ENCODE measurements at places on chromosomes 6 and 20. TPM values are rescaled to one million over a fixed set of nuclear protein-coding genes. Genes with fewer than 3 reads are reported as not detected.

DNA sequence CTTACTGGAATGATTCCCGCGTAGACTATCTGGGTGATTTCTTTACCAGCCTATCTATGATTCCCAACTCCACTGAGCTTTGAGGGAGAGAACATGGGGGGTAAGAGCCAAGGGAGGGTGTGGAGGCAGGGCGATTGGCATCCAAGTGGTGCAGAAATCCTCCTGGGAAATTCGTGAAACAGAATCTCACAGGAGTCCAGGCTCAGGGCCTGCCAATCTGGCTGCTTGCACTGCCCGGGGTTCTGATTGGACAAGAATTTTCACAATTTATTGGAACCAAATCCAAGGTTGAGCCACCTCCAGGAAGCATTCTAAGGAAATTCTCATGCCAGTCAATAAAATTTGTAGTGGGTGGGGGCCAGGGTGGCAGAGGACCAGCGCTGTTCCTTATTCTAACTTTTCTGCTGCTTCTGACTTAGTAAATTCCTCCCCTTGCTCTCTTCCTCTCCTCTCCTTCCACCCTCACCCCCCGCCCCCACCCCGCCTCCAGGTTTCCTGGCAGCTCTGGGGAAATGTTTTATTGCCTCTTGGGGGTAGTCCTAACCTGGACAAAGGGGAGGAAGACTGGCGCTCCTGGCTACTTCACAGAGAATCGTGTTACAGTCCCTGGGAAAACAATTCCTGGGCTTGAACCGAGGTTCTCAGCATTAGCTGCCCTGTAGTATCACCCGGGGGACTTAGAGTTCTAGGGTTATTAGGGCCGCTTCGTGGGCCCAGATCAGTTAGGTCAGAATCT, 3.1 kb downstream of the BMP6 start:
- no peak for DNase-seq

DNA sequence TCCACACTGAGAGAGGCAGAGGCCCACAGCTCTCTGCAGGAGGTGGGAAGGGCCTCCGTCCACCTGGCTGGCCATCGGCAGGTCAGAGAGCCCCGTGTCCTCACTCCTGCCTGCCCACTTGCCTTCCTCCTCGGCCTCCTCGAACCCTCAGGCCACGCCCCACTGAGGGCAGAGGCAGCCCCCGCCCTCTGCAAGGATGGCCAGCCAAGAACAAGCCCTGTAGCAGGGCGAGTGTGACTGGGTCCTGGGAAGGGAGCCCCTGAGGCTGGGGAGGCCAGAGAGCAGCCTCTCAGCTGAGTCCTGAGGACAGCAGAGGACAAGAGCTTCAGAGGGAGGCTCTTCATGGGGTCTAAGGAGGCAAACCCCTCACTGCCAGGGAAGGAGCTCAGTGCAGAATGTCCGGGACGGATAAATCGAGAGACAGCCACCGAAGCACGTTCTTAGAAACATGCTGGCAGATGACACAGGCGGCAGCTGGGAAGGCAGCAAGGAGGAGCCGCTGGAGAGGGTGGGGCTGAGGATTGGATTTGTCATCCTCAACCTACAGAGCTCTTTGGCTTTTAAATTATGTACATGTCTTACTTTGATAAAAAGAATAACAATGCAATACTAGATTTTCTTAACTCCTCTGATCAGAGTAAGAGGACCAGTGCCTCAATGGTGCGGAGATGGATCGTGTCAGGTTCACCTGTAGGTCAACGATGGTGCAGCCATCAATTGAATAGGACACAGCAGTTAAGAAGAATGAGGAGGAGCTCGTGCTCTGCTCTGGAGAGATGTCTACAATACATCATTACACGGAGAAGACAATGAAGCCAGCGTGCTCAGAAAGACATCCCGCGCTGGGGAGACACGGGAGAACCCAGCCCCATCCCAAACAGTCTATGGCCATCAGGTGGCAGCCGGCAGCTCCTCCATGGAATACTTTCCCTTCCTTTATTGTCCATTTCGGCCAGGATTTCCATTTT, 53.0 kb downstream of the GNAS-AS1 start:
- no peak for DNase-seq

DNA sequence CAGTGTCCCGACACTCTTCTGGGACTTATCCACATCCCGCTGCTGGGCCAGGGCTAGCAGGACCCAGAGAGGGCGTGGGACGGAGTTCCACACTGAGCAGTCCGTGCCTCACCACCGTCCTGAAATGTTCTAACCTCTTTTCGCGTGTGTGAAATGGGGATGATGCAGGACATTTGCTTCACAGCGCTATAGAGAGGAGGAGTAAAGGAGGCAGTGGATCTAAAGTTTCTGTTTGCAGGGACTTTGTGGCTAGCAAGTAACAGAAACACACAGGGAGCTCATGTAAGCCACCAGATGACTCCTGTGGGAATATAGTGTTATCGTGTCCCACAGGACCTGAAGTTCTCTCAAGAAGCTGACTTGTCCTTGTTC, 634 bp downstream of the ITPA start:
- DNase-seq, result no peak

DNA sequence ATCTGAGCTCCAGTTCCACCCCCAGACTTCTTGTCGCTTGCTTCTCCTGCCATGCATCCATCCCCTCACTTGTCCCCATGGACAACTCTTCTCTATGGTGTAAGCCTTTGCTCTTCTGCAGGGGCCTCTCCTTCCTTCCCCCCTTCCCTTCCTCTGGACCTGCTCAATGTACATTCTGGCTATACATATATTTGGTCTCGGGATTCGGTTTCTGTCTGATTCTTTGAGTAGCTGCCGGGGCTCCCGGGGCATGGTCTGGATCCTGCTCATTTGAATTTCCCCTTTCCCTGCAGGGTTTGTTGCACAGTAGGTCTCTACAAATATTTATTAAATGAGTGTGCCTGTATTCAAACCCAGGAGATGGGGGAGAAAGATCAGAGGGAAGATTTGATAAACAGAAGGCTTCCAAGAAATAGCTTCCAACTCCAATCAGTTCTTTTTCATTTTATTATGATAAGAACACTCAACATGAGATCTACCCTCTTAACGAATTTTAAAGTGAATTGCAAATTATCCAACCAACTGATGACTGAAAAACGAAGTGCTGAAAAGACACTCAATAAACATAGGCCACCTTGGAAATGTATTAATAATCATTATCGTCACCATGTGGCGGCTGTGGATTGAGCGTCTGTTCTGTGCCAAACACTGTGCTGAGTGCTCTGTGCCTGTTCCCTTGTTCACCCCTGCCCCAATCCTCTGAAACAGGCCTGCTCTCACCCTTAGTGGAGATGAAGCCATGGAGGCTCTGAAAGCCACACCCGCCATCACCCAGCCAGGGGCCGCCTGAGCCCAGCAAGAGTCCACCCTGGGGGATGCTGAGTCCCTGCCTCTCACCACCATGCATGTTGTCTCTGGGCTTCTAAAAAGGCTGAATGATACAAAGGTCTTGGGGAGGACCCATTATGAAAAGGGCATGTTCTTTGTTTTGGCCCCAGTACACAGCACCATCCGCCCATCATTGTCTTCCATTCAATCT, 34.3 kb upstream of the APCDD1L start:
- no peak for DNase-seq

GRCh38 chr20:14773486-14773885, 436.1 kb upstream of the FLRT3 start:
- DNase-seq, result no peak

- peak; percentile 28 for DNase-seq
Observed at GRCh38 chr20:43448748-43449535, 8.8 kb upstream of the SRSF6 start.

GRCh38 chr6:91020744-91021143, 433.9 kb upstream of the MAP3K7 start:
- DNase-seq, result no peak

DNA sequence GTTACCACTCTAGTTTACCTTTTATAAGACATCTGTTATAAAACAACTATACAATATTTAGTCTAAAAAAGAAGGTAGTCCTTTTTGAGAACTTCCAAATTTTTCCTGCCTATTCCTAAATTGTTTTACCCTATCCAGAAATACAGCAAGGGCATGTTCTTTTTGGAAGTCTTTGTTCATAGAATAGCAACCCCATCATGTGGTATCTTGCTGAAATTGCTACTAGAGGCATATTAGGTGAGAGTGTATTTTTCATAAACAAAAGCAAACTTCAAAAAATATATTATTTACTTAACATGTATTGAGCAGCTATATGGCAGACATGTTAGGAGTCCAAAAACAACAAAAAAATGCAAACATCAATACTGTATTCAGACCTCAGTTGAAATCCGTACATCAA, 371.8 kb upstream of the NRSN1 start:
- no peak for DNase-seq

DNA sequence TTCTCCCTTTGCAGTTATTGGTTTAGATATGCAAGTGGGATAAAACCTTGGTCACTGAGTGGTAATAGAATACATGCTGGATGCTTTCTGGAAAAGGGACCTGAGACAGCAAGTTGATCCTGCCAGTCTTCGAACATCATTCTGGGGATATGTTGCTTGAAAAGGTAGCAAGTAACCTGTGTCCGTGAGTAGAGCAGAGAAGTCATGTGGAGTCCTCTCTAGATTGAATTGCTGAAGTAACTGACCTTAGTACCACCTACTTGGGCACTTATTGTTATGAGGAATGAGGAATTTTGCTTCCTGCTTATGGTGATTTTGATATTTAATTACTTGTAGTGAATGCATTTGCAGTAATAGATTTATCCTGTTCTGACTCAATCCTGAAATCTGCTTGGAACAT, 367.3 kb upstream of the IMPG1 start:
- DNase-seq, result no peak

- no peak for DNase-seq
Observed at GRCh38 chr20:44961011-44961869, 1.0 kb upstream of the TOMM34 start.

The NCOA6 gene
- 29.5 TPM for total RNA-seq

The ZFAND3 gene
- total RNA-seq, result 33.0 TPM

The FAM209A gene
- 4.2 TPM for total RNA-seq

The RFX6 gene
- total RNA-seq, result not detected

The SIRPA gene
- 1.8 TPM for total RNA-seq

The FAM83C gene
- not detected for total RNA-seq

All from CD4-positive, alpha-beta memory T cell (primary cell).